ENCODE measurements at places on chromosomes 3 and 15. TPM values are rescaled to one million over a fixed set of nuclear protein-coding genes. Genes with fewer than 3 reads are reported as not detected.

Gene ARF4
- total RNA-seq, result 177 TPM

Gene PDZRN3
- total RNA-seq, result 29.2 TPM

Gene LPCAT4
- 22.7 TPM for total RNA-seq

Gene SERPINI2
- total RNA-seq, result 5.7 TPM

Gene TRIM42
- total RNA-seq, result not detected

Gene LZTFL1
- total RNA-seq, result 28.8 TPM

Gene ADGRG7
- not detected for total RNA-seq

Gene CYP8B1
- not detected for total RNA-seq

Gene LTF
- 1.4 TPM for total RNA-seq

Measured in spinal cord (tissue), 10 donors.